ENCODE measurements at places on chromosomes 3 and 15.

GRCh38 chr3:21995079-21995607 is 244.1 kb upstream of the ZNF385D start:
- DNase-seq: no peak

DNA sequence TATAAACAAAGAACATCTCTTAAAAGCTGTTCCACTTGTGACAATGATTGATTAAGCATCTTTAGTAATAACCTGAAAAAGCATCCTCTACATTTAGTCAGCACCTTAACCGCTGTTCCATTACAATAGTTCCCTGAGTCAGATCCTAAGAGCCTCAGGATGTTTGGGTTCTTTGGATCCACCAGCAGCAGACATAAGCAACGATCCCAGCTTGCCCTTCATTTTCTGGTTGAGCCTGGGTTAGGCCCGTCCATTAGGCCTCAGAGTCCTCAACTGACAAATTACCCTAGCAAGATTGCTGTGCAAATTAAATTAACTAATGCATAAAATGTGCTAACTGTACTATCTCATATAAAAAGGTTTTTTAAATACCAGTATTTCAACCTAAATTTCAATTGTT is 42.3 kb upstream of the ROBO1 start:
- no peak for DNase-seq

DNA sequence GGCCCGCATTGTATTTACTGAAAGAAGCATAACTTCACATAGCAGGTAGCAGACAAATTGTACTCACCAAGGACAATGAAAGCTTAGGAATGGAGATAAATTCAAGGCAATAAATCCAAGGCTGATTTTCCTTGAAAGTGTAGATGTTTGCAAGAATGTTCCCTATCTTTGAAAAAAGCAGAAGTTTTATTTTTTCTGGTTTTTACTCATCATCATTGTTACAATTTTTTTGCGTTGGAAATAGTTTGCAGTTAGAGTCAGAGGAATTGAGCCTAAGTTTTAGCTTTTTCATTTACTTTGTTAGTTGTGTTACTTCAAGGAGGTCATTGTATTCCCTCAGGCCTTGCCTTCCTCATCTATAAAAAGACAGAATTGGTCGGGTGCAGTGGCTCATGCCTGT is 213.9 kb upstream of the TBL1XR1 start:
- DNase-seq: no peak

GRCh38 chr15:96320703-96321638 is 9.5 kb upstream of the NR2F2 start:
- DNase-seq: no peak

- DNase-seq: no peak
Measured at GRCh38 chr3:134251731-134252391, 1.2 kb upstream of the RYK start.

- no peak for DNase-seq
Measured at GRCh38 chr3:142706321-142707127, 17.3 kb upstream of the TRPC1 start.

DNA sequence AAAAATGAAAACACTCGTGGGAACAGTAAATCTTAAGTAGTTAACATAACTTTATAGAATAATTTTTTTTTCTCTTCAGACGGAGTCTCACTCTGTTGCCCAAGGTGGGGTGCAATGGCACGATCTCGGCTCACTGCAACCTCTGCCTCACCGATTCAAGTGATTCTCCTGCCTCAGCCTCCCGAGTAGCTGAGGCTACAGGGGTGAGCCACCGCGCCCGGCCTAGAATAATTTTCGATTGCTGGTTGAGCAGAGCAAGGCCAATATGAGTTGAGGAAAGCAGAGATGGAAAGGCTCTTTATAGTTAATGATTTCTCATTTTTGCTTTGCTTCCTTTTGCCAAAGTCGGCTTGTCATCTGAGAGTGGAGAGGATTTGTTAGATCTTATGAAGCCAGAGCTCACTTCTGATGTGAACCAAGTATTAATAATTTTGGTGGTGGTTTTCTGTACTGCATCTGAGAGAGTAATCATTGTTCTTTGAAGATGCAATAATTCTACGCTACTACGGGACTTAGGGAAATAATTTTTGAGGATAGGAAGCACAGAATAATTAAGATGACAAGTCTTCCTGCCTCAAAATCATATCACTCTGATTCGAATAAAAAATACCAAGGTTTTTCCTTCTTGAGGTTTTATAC is 1.6 kb upstream of the GOLM2 start:
- no peak for DNase-seq
